ENCODE measurements at places on chromosomes 2 and 18. TPM values are rescaled to one million over a fixed set of nuclear protein-coding genes. Genes with fewer than 3 reads are reported as not detected.

The HOXD12 gene
- total RNA-seq: not detected

The VAMP8 gene
- 26.7 TPM for total RNA-seq

The ERICH2 gene
- total RNA-seq: not detected

The SEH1L gene
- 39.9 TPM for total RNA-seq

The CCDC150 gene
- 1.5 TPM for total RNA-seq

The CCDC195 gene
- total RNA-seq: not detected
